GM10248 (cell line): ENCODE measurements at places on chromosomes 13 and 19.
A peak's percentile ranks its signal among the peaks of the same experiment; 100 is the strongest.

DNA sequence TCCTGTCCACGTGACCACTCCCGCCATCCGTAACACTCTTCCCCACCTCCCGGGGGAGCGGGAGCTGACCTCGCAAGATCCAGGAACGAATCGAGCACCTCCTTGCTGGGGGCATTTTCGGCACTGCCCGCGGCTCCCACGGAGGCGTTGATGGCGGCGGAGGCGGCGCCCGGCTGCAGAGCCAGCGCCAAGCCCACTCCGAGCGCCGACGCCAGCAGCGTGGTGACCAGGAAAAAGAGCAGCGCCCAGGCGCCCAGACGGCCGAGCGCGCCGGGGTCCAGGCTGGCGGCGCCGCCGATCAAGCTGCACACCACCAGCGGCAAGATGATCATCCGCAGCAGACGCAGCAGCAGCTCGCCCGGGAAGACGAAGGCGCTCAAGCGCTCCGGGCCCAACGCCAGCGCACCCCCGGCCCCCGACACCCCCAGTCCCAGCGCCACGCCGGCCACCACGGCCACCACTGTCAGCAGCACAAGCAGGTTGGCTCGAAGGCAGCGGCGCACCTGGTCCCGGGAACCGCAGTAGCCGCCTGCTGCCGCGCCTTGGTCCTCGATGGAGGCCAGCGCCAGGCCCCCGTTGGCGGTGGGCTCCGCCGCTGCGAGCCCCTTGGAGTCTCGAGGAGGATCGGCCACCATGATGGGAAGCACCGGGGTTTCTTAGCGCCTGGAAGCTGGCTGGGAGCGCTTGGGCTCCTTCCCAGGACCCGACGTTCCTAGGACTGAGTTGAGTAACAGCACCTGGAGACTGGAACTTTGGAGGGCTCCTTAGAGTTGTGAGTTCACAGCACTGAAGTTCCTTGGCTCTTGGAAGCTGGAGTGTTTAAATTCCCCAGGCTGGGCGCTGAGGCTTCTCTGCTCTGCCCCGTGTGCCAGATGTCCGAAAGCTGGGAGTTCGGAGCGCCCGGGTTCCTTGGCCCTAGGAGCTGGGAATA, 798 bp downstream of the SLC1A5 start:
- no peak for DNase-seq

GRCh38 chr19:31286491-31286890, 62.7 kb downstream of the TSHZ3 start:
- no peak for DNase-seq

- DNase-seq = no peak
Observed at GRCh38 chr19:43634872-43635560, 4.6 kb downstream of the CADM4 start.

- no peak for DNase-seq
Observed at GRCh38 chr13:70162141-70162540, 53.9 kb upstream of the KLHL1 start.

- peak; percentile 98 for DNase-seq
Observed at GRCh38 chr19:18281082-18282020, at the start of gene JUND. TSS of gene JUND (minus strand) at chr19:18281622. CDS start at chr19:18281484, 138 bp downstream.
